ENCODE measurements at places on chromosomes 16 and 17.
A peak's percentile ranks its signal among the peaks of the same experiment; 100 is the strongest.

DNA sequence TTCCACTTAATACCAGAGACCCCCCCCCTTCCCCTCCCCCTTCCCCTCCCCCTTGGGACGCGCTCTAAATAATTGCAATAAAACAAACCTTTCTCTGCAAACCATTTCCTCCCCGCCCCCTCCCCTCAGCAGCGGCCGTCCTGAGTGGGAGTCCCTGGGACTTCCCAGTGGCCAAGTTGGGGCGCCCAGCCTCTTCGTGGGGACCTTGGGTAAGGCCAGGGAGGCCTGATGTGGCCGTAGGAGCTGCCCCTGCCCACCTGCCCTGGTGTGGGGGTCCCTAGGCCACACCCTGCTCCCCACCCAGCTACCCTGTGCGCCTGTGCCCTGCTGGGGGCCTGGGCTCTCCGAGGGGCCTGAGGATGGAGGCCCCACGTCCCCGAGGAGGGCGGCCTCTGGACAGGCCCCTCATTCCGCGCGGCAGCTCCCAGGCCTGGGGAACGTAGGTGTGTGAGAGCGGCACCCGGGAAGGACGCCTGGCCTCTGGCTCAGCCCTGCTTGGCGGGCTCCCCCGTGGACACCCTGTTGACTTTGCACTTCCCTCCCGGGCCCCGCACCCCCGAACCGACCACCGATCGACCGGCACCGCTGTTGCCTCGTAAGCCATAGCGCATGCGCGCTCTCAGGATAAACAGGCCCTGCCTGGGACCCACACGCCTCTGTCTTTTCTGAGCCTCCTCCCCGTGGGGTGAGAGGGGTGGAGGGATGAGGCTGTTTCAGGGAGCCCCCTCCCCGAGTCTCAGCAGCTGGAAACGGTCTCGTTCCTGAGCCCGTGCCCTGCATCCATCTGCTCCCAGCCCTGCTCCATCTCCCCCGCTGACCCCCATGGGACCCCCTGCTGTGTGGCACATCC is 9.0 kb downstream of the NTHL1 start:
- no peak for ATAC-seq

DNA sequence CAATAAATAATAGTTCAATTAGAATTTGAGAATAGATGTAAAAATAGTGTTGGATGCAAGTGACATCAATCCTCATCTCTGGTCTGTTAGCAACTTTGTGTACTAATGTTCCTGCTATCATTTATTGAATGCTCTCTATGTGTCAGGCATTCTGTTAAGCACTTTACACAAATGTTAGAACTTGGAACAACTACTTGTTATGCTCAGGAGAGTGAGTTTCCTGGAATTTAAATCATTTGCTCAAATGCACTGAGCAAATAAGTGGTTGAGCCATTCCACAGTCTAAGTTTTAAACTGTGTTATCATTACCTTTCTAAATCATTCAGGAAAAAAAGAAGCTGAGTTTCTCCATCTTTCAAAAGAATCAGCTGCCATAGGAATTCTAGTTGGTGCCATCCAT is 1327.3 kb upstream of the GOT2 start:
- no peak for ATAC-seq

DNA sequence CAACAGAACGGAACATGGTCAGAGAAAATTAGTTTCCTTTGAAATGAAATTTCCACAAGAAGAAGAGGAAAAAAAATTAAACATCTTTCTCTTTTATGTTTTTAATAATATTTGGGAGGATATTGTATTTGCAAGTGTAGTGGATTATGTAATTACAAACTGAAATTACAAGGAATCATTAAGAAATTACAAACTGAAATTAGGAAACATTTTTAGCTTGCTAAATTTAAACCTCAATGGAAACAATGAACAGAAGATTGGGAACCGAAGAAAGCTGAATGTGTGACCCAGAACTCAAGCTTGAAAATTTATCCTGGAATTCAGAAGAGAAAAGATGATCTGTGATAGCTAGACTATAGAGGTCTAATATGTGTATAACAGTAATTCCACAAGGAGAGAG is 4.4 kb upstream of the PIK3R5 start:
- no peak for ATAC-seq

- ATAC-seq = no peak
Measured at GRCh38 chr16:8005096-8005860, 585.0 kb downstream of the TMEM114 start.

DNA sequence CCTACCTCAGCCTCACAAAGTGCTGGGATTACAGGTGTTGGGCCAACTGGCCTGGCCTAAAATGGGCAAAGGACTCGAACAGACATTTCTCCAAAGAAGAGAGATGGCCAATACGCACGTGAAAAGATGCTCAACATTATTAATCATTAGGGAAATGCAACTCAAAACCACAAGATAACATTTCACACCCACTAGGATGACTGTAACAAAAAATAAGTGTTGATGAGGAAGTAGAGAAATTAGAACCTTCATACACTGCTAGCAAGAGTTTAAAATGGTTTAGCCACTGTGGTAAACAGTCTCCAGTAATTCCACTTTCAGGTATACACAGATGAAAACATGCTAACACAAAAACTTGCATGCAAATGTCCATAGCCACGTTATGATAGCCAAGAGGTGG is 5.7 kb downstream of the TMED6 start:
- no peak for ATAC-seq

DNA sequence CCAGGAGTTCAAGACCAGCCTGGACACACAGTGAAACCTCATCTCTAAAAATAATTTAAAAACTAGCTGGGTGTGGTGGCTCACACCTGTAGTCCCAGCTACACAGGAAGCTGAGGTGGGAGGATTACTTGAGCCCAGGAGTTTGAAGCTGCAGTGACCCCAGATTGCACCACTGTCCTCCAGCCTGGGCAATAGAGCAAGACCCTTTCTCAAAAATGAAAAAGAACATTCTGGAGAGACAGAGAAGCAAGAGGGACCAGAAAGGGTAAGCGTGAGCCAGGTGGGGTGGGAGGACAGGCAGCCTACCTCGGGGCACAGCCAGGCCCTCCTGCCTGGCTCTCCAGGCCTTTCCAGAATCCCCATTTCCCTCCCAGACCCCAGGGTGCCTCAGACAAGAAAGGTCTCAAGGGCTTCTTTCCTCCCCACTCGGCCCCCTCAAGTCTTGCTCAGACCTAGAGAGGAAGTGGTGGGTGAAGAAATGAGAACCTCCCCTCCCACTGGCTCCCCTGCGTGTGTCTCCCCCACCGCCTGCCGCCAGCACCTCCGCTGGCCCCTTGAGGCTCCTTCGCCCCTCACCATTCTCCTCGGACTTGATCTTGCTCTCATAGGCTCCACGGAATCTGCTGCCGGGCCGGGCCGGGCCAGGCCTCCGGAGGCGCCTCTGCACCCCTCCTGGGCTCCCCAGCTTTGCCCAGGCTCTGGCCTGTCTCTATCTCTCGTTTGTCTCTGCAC is 503 bp downstream of the C16orf54 start:
- ATAC-seq = peak; percentile 35

- ATAC-seq = no peak
Measured at GRCh38 chr16:82013139-82013538, 1.9 kb upstream of the SDR42E1 start.

GRCh38 chr16:54194334-54194743 is 92.2 kb downstream of the IRX3 start:
- peak; percentile 66 for ATAC-seq

GRCh38 chr17:64202683-64203344 is 60.2 kb downstream of the TEX2 start:
- no peak for ATAC-seq

DNA sequence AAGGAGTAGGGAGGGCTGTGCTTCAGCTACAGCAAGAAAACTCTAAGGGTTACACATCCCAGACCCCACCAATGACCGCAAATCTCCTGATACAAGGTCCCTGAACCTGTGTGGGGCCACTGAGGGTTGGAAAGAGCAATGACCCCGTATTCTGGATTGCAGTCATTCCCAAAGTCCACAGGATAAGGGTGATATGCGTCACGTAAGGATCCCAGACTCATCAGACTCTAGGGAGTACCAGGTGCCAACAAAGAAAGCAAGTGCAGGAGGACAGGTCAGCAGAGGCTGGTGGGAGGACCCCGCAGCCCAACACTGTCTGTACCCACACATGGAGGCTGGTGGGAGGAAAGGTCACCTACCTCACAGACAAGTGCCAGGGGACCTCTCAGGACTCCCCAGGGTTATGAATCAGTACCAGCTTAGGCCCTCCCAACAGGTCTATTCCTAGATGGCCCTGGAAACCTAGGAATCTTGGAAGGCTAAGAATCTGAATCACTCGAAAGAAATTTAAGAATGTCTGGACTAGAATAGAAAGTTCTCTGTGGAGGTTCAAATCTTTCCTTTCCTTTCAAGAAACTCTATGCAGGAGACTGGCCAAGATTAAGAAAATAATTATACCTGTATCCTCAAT is 16.2 kb downstream of the PITPNA start:
- ATAC-seq = no peak

GRCh38 chr17:69608808-69609472 is 194.4 kb downstream of the MAP2K6 start:
- ATAC-seq = peak; percentile 55

GRCh38 chr17:36205637-36206485 is 5.0 kb upstream of the CCL4L2 start:
- no peak for ATAC-seq

- ATAC-seq = no peak
Measured at GRCh38 chr16:4701791-4702465, 8.6 kb downstream of the NUDT16L1 start.

GRCh38 chr17:1159431-1160180 is 20.2 kb downstream of the ABR start:
- peak; percentile 10 for ATAC-seq

GRCh38 chr17:16269658-16270057 is 52.6 kb downstream of the PIGL start:
- ATAC-seq = no peak

- no peak for ATAC-seq
Measured at GRCh38 chr17:79049821-79050220, 24.8 kb upstream of the ENGASE start.

GRCh38 chr16:20349615-20350014 is 2.9 kb downstream of the UMOD start:
- no peak for ATAC-seq

DNA sequence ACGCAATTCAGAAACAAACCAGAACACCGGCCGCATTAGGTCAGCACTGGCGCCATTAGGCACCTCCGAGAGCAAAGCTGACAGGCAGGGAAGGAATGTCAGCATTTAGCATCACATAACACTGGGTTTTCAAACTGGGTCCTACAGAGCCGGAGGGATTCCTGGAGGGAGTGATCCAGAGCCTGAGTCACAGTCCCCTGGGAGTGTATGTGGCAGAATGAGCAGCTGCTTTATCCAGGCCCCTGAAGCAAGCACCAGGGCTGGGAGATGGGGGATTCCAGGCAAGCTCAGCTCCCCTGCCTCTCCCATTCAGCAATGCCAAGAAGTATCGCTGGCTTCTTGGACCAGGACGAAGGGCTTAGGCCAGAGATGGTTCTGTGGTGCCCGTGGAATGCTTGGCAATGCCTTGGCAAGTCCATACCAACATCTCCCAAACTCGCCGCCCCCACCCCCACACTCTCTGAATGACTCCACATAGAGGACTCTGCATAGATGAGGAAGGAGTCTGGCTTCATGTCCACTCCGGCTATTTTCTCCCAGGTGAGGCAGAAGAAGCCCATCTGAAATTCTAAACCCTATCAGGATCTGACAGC is 20.4 kb downstream of the GAS7 start:
- ATAC-seq = peak; percentile 8

DNA sequence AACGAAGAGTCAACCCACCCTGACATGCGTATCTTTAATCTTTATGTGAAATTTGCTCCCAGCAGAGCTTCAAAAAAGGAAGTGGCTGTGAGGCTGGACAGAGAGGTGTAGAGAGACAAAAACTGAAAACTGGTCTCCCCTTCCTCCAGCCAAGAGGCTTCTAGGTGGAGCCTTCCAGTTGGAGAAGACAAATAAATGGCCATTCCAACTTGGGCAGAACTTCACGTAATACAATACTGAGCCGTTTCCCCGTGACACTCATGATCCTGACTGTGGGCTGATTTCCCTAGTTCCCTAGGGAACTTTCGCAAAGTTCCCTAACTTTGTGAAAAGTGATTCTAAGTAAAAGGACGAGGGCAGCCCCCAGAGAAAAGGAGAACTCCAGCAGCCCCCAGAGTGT is 78.8 kb downstream of the ZFHX3 start:
- no peak for ATAC-seq

GRCh38 chr17:36645422-36645821 is 44.0 kb downstream of the MRM1 start:
- no peak for ATAC-seq

- no peak for ATAC-seq
Measured at GRCh38 chr17:67902511-67903231, 77.4 kb downstream of the BPTF start.

DNA sequence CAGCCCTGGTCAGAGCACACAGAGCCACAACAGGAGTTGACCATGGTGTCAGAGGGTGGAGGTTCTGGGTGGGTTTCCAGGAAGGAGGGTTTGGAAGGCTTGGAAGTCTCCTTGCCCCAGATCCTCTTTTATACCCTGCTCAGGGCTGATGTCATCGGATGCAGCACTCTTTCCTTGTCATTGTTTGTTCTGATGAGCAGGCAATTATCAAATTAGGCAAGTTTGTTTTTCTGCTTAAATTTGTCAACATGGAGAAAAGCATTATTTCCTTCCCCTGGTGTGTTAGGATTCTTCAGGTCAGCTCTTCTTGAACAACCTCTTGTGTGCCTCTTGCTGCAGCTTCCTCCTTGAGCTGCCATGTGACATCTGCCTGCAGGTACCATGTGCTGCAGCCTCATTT is at the start of gene KRTAP4-4:
TSS of gene KRTAP4-4 (minus strand) at position 101 of the 400 bp plus-strand sequence. CDS start at position 44, 57 bp downstream.
- no peak for ATAC-seq

DNA sequence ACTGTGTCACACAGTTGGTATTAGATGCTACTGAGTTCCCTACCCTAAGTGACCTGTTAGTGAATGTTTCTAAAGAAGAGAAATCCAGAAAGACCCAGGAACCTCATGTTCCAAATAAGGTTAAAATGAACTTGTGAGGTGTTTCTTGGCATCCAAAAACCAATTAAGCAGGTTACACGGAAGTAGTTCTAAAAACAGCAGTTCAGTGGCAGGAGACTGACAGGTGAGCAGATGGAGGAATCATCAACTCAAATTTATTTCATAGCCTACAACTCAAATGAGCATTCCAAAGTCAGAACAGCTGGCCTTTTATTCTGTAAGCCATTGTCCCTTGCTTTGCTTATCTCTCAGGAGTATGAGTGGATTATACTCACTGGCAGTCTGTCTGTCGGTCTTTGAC is 188.3 kb downstream of the IRX3 start:
- ATAC-seq = no peak

GRCh38 chr16:16908077-16908476 is 529.1 kb downstream of the NPIPA7 start:
- no peak for ATAC-seq

- no peak for ATAC-seq
Measured at GRCh38 chr16:19841184-19841583, 43.5 kb downstream of the GPRC5B start.

GRCh38 chr17:2090804-2091534 is 36.1 kb downstream of the HIC1 start:
- no peak for ATAC-seq

- no peak for ATAC-seq
Measured at GRCh38 chr17:52678211-52678610, 519.7 kb upstream of the CA10 start.

- ATAC-seq = no peak
Measured at GRCh38 chr17:8372422-8372821, 4.1 kb downstream of the KRABD2 start.

- ATAC-seq = no peak
Measured at GRCh38 chr17:82961366-82962162, 117.8 kb upstream of the METRNL start.

- ATAC-seq = no peak
Measured at GRCh38 chr16:54512467-54512995, 225.9 kb upstream of the IRX3 start.
